Mammary microvascular endothelial cell (primary cell): ENCODE measurements at places on chromosomes 2 and 18. TPM values are rescaled to one million over a fixed set of nuclear protein-coding genes. Genes with fewer than 3 reads are reported as not detected.

The TM4SF20 gene
- total RNA-seq = not detected in 2 replicates

The MCEE gene
- 5.1 and 5.3 TPM in 2 replicates for total RNA-seq

The GRHL1 gene
- total RNA-seq = 0.73 and 0.94 TPM in 2 replicates

The RESP18 gene
- not detected in 2 replicates for total RNA-seq

The ALK gene
- total RNA-seq = not detected in 2 replicates

The EVA1A gene
- total RNA-seq = 59.5 and 78.1 TPM in 2 replicates

The PIEZO2 gene
- total RNA-seq = 9.5 and 23.7 TPM in 2 replicates

The CNNM4 gene
- total RNA-seq = 2.9 and 3.5 TPM in 2 replicates

The CBLN2 gene
- 0.10 TPM in 1 of 2 replicates, not detected in the other for total RNA-seq

The SLC35G4 gene
- not detected in 2 replicates for total RNA-seq

The CCDC85A gene
- total RNA-seq = 10.7 and 12.7 TPM in 2 replicates

The ASB18 gene
- total RNA-seq = not detected in 2 replicates

The CDKL4 gene
- total RNA-seq = 0.74 and 1.1 TPM in 2 replicates

The SLC4A3 gene
- not detected in 2 replicates for total RNA-seq

The ANKRD44 gene
- 1.1 TPM in 2 replicates for total RNA-seq

The ITGB6 gene
- 0.39 TPM in 1 of 2 replicates, not detected in the other for total RNA-seq

The CIB4 gene
- total RNA-seq = not detected in 2 replicates
